ENCODE measurements at places on chromosomes 5 and 9. TPM values are rescaled to one million over a fixed set of nuclear protein-coding genes. Genes with fewer than 3 reads are reported as not detected.

The TSLP gene
- total RNA-seq, result 0.23 TPM

- peak; percentile 35 for DNase-seq
Observed at GRCh38 chr9:75071530-75072122, 16.3 kb downstream of the NMRK1 start.

The SHROOM1 gene
- not detected for total RNA-seq

DNA sequence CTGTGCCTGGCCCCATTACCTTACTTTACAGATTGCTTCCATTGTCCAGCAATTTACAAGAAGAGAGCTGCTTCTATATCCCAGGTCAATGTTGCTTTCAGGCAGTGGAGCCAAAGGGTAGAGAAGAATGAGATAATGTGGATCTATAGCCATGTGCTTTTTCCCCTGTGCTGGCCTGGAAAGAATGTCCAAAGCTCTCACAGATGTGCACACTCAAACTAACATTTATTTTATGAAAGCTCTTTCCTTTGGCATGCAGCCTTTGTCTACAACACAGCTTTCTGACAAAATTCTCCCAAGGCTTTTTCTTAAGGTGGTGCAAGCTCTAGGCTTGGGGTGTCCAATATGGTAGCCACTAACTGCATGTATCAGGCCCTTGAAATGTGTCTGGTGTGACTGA lies 217.3 kb downstream of the LRRC70 start:
- no peak for DNase-seq

The SOX30 gene
- 0.44 TPM for total RNA-seq

GRCh38 chr9:137602661-137603060 lies 2.8 kb upstream of the ARRDC1 start:
- no peak for DNase-seq

The CDC37L1 gene
- total RNA-seq, result 29.5 TPM

The EPB41L4A gene
- 0.30 TPM for total RNA-seq

GRCh38 chr9:74496819-74497747 lies at the start of gene RORB:
Gene RORB, plus strand, starts transcription at chr9:74497335. Its CDS starts 642 bp downstream, at chr9:74497977.
- DNase-seq, result no peak

GRCh38 chr5:56959326-56959725 lies 7.4 kb upstream of the MIER3 start:
- no peak for DNase-seq

GRCh38 chr9:13142776-13143175 lies 136.7 kb downstream of the MPDZ start:
- no peak for DNase-seq

- DNase-seq, result no peak
Observed at GRCh38 chr9:2464624-2465023, 157.0 kb upstream of the VLDLR start.

DNA sequence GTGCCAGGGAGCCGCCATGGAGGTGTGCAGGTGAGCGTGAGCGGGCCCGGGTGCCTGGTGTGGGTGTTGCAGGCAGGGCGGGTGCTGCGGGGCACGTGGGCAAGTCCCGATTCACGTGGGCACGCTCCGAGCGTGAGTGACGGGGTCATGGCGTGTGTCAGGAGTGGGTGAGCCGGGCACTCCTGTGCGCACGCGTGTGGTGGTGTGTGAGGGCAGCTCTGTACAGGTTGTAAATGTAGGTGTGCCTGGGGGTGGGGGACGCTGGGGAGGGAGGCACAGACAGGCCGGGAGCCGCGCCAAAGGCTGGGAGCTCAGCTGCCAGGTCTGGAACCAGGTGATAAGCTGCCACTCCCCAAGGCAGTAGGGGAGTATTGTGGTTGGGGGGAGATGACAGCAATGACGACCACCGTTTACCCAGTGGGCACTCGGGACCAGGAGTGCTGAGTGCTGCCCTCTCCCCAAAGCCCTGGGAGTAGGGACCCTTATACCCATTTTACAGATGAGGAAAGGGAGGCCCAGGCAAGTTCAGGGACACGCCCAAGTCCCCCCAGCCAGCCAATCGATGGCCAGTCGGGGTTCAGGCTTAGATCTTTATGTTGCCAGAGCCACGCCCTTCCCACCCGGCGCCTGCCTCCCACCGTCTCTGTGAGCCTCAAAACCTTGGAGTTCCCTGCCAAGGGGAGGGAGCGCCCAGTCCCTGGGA lies 9.6 kb downstream of the NCS1 start:
- DNase-seq, result no peak

- DNase-seq, result no peak
Observed at GRCh38 chr5:177295924-177296323, 7.6 kb downstream of the RAB24 start.

GRCh38 chr5:157812086-157812485 lies 46.9 kb downstream of the CLINT1 start:
- DNase-seq, result no peak

GRCh38 chr5:73687357-73687756 lies 61.4 kb downstream of the ARHGEF28 start:
- no peak for DNase-seq

The IFNA2 gene
- not detected for total RNA-seq

The SLCO4C1 gene
- 0.05 TPM for total RNA-seq
